ENCODE measurements at places on chromosomes 7 and 10. TPM values are rescaled to one million over a fixed set of nuclear protein-coding genes. Genes with fewer than 3 reads are reported as not detected.

DNA sequence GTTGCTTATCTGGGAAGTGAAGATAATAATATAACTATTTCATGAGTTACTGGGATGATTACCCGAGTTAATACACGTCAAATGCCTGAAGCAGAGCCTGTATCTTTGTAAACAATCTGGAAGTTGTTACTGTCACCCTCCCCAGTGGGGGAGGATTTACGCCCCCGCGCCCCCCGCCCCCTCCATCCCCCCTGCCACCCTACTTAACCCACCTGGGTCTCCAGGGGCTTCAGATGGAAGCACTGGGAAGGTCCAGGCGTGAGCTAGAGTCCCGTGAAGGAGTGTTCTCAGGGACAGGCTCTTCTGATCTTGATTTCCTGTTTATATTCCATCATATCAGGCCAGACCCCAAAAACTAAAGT is 691 bp upstream of the PPA1 start:
- H3K27me3 ChIP-seq: peaks cover 4% of the 10 kb centered on the region
- H3K27ac ChIP-seq: peak overlapping the region; percentile 76
- DNase-seq: no peak
- peaks cover 6% of the 10 kb centered on the region for H3K36me3 ChIP-seq

DNA sequence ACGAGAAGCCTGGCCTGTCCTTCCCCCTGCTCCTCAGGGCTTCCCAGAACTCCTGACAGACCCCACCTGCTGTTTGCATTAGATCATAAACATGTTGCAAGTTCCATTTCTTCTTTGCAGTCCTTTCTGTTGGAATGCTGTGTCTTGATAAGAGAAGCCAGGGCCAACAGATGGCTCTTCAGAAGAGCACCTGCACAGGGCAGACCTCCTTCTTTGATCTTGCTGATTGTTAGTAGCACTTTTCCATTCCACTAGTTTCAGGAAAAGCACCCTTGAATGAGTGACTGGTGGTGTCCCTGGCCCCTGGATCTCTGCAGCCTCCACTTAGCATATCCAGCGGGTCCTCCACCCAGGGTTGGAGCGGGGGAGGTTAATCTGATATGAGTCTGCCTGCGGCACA is 243.2 kb downstream of the GFRA1 start:
- no peak overlapping the region for H3K27ac ChIP-seq
- peaks cover 3% of the 10 kb centered on the region for H3K36me3 ChIP-seq
- no peak for DNase-seq

GRCh38 chr7:111137296-111138192 is 46.6 kb downstream of the LRRN3 start:
- no peaks in the 10 kb centered on the region for H3K36me3 ChIP-seq
- peaks cover 10% of the 10 kb centered on the region for H3K4me1 ChIP-seq
- no peak overlapping the region for H3K4me3 ChIP-seq
- H3K27ac ChIP-seq: no peak overlapping the region

- H3K4me3 ChIP-seq: no peak overlapping the region
- H3K27me3 ChIP-seq: no peaks in the 10 kb centered on the region
- peak; percentile 20 for DNase-seq
- H3K4me1 ChIP-seq: peaks cover 2% of the 10 kb centered on the region
- H3K27ac ChIP-seq: no peak overlapping the region
Measured at GRCh38 chr10:17737027-17737965, 14.7 kb upstream of the TMEM236 start.

HEPACAM2 gene
- polyA plus RNA-seq: not detected

SLC39A12 gene
- not detected for polyA plus RNA-seq

DNA sequence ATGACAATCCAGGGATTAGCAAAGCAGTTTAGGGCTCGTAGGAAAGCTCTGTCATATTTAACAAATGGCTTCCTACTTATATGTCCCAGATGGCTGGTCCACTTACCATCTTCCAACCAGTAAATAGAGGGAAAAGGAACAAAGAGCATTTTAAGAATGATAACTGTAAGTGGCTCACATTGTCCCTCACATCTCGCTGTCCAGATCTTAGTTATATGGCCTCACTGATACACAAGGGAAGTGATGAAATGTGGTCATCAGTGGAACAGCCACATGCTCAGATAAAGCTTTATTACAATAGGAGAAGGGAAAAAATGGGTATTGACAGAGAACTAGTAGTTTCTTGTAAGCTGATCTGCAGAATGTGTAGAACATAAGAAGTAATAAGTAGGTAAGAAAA is 35.8 kb downstream of the IQUB start:
- peaks cover 11% of the 10 kb centered on the region for H3K27me3 ChIP-seq
- H3K4me1 ChIP-seq: no peaks in the 10 kb centered on the region
- H3K36me3 ChIP-seq: no peaks in the 10 kb centered on the region
- no peak overlapping the region for H3K27ac ChIP-seq
- no peak overlapping the region for H3K4me3 ChIP-seq
- DNase-seq: no peak

- H3K4me1 ChIP-seq: no peaks in the 10 kb centered on the region
- H3K4me3 ChIP-seq: no peak overlapping the region
- H3K27me3 ChIP-seq: no peaks in the 10 kb centered on the region
- H3K27ac ChIP-seq: no peak overlapping the region
Measured at GRCh38 chr10:42955493-42955889, 121.4 kb upstream of the RET start.

PIP gene
- polyA plus RNA-seq: not detected

DNA sequence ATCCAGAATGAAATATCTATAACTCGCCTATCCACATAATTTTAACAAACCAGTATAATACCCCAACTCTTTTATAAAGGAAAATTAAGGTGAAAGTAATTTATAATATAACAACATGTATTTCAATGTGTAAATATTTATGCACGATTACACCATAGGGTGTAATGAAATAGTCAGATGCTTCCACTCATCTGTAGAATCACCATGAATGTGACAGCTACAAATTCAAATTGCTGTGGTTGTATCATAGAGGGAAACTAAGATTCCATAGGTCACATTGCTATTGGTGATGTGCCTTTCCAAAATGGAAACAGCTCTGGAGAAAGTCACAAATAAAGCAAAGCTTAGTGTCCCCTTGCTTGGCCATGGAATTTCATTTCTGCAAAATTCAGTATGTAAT is 95.7 kb downstream of the CPED1 start:
- no peak overlapping the region for H3K4me3 ChIP-seq
- no peaks in the 10 kb centered on the region for H3K36me3 ChIP-seq
- H3K4me1 ChIP-seq: no peaks in the 10 kb centered on the region
- H3K27ac ChIP-seq: no peak overlapping the region

GRCh38 chr10:76021398-76021797 is 590.0 kb downstream of the LRMDA start:
- no peaks in the 10 kb centered on the region for H3K36me3 ChIP-seq
- no peak for DNase-seq
- peaks cover 3% of the 10 kb centered on the region for H3K27me3 ChIP-seq
- no peak overlapping the region for H3K27ac ChIP-seq

- DNase-seq: no peak
- H3K36me3 ChIP-seq: no peaks in the 10 kb centered on the region
- no peaks in the 10 kb centered on the region for H3K4me1 ChIP-seq
- H3K27ac ChIP-seq: no peak overlapping the region
Measured at GRCh38 chr10:1169186-1169885, 113.2 kb downstream of the WDR37 start.

GRCh38 chr7:41731493-41732435 is 28.9 kb upstream of the INHBA start:
- DNase-seq: no peak
- no peaks in the 10 kb centered on the region for H3K36me3 ChIP-seq
- peaks cover 2% of the 10 kb centered on the region for H3K4me1 ChIP-seq
- H3K27me3 ChIP-seq: no peaks in the 10 kb centered on the region

PLXNA4 gene
- 1.3 TPM for polyA plus RNA-seq

DNA sequence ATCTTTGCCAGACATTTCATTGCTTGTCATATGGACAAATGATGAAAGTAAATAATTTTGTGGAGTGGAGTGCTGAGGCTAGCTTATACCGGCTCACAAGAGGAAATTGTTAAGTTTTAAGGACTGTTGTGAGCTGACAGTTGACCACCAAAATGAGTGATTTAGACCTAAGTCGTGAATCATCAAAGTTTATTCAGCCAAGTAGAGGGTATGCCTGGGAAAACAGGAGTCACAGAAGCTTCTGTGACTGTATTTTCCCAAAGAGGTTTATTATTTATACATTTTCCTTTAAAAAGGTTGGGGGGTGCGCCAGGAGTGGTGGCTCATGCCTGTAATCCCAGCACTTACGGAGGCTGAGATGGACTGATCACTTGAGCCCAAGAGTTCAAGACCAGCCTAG is 21.8 kb downstream of the MRPS24 start:
- no peaks in the 10 kb centered on the region for H3K36me3 ChIP-seq
- peaks cover 2% of the 10 kb centered on the region for H3K27me3 ChIP-seq
- H3K27ac ChIP-seq: no peak overlapping the region
- DNase-seq: no peak

DNA sequence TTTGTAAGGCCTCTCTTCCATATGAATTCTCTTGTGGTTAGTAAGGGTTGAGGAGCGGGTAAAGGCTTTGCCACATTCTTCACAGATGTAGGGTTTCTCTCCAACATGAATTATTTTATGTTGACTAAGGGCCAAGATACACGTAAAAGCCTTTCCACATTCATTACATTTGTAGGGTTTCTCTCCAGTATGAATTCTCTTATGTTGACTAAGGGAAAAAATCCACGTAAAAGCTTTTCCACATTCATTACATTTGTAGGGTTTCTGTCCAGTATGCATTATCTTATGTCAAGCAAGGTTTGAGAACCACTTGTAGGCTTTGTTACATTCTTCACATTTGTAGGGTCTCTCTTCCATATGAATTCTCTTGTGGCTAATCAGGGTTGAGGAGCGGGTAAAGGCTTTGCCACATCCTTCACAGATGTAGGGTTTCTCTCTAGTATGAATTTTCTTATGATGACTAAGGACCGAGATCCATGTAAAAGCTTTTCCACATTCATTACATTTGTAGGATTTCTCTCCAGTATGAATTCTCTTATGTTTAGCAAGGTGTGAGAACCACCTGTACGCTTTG is 493.0 kb downstream of the ZNF479 start:
- no peak for DNase-seq
- no peaks in the 10 kb centered on the region for H3K4me1 ChIP-seq
- H3K27me3 ChIP-seq: no peaks in the 10 kb centered on the region
- no peak overlapping the region for H3K27ac ChIP-seq
- peaks cover 28% of the 10 kb centered on the region for H3K36me3 ChIP-seq
- H3K4me3 ChIP-seq: no peak overlapping the region

GRCh38 chr7:105808703-105809590 is 67.5 kb downstream of the ATXN7L1 start:
- DNase-seq: peak; percentile 70
- H3K4me1 ChIP-seq: peaks cover 67% of the 10 kb centered on the region
- H3K27me3 ChIP-seq: peaks cover 4% of the 10 kb centered on the region
- H3K36me3 ChIP-seq: peaks cover 5% of the 10 kb centered on the region

ODAD2 gene
- polyA plus RNA-seq: not detected

LRRN3 gene
- 0.07 TPM for polyA plus RNA-seq

- no peak overlapping the region for H3K27ac ChIP-seq
- no peaks in the 10 kb centered on the region for H3K36me3 ChIP-seq
- H3K27me3 ChIP-seq: peaks cover 5% of the 10 kb centered on the region
Measured at GRCh38 chr10:70191972-70192305, 21.6 kb upstream of the SAR1A start.

GRCh38 chr10:15311569-15312280 is 59.4 kb downstream of the FAM171A1 start:
- H3K27me3 ChIP-seq: peaks cover under 1% of the 10 kb centered on the region
- H3K27ac ChIP-seq: no peak overlapping the region
- no peaks in the 10 kb centered on the region for H3K36me3 ChIP-seq
- no peaks in the 10 kb centered on the region for H3K4me1 ChIP-seq
- DNase-seq: no peak

- H3K27ac ChIP-seq: no peak overlapping the region
- H3K36me3 ChIP-seq: no peaks in the 10 kb centered on the region
- H3K27me3 ChIP-seq: peaks cover 1% of the 10 kb centered on the region
- DNase-seq: no peak
Measured at GRCh38 chr7:74452748-74453321, 871 bp upstream of the GTF2IRD1 start.

GRCh38 chr7:22669692-22670421 is 57.1 kb upstream of the IL6 start:
- no peaks in the 10 kb centered on the region for H3K36me3 ChIP-seq
- H3K27me3 ChIP-seq: peaks cover 2% of the 10 kb centered on the region
- no peak for DNase-seq

- peaks cover 60% of the 10 kb centered on the region for H3K4me1 ChIP-seq
- H3K27ac ChIP-seq: peak overlapping the region; percentile 37
- H3K27me3 ChIP-seq: no peaks in the 10 kb centered on the region
Measured at GRCh38 chr10:73485320-73485719, 10.5 kb downstream of the PPP3CB start.

DNA sequence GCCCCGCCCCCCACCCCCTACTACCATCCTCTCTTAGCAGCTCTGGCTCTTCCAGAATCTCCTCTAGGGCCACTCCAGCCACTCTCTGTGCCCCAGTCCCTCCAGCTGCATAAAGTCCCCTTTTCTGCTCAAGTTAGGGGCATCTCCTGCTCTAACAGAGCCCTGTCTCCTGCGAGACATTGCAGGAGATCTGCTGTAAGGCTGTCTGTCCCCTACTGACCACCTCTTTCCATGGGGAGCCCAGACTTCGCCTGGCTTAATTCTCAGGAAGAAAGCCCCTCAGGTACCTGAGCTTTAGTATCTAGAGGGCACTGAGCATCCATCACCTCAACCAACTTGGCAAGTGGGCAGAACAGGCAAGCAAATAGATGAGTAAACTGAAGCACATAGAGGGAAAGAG is 200.7 kb upstream of the ZMIZ1 start:
- H3K4me3 ChIP-seq: no peak overlapping the region
- DNase-seq: no peak
- H3K36me3 ChIP-seq: no peaks in the 10 kb centered on the region
- H3K4me1 ChIP-seq: peaks cover 11% of the 10 kb centered on the region

FAM131B gene
- polyA plus RNA-seq: 2.3 TPM

DNA sequence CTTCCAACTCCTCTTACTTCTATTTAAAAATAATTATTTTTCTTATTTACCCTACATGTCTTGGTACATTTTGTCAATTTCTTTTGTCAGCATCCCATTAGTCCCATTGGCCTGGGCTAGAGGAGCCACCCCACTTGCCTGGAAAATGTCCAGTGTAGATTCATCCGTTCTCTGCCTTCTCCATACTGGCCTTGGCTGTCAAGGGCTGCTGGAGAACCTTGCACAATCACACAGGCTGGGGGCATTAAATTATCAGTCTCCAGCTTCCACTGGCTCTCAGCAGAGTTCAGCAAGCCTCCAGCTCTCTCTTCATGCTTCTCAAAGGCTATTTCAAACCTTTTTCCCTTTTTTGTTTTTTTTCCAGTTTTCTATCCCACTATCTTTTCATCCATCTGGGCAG is 13.8 kb upstream of the ZCCHC24 start:
- no peaks in the 10 kb centered on the region for H3K4me1 ChIP-seq
- no peak overlapping the region for H3K27ac ChIP-seq

Data from immature natural killer cell (primary cell).